ENCODE measurements at places on chromosomes 16 and 17.

DNA sequence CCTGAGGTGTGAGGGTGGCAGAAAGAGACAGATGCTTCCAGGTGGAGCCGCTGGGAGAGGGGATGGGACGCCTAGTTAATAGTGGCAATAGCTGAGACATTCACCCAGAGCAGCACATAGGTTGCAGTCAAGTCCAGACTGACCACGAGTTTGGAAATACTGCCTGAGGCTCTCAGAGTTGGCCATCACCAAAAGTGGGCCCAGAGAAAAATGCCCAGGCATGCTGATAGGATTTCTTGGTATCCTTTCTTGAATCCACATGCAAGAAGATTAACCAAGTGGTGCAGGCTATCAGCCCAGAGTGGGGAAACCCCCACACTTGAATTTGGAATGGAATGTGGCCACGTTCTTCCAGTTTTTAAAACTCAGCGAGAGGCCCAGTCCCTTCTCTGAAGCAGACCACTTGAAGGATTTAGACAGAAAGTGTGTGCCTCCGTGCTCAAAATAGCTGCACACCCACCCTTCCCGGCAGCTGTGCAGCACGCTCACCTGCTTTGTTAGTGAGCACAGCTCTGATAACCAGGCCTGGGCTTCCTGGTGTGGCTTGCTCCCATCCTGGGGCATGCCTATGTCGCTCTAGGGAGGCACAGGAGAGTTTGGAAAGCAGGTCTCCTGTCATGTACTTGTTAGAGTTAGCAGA is 35.7 kb downstream of the PLD6 start:
- DNase-seq: no peak

GRCh38 chr17:17848311-17849082 is 11.7 kb upstream of the SREBF1 start:
- no peak for DNase-seq

- no peak for DNase-seq
Observed at GRCh38 chr16:1895068-1895467, 23.1 kb upstream of the MEIOB start.

DNA sequence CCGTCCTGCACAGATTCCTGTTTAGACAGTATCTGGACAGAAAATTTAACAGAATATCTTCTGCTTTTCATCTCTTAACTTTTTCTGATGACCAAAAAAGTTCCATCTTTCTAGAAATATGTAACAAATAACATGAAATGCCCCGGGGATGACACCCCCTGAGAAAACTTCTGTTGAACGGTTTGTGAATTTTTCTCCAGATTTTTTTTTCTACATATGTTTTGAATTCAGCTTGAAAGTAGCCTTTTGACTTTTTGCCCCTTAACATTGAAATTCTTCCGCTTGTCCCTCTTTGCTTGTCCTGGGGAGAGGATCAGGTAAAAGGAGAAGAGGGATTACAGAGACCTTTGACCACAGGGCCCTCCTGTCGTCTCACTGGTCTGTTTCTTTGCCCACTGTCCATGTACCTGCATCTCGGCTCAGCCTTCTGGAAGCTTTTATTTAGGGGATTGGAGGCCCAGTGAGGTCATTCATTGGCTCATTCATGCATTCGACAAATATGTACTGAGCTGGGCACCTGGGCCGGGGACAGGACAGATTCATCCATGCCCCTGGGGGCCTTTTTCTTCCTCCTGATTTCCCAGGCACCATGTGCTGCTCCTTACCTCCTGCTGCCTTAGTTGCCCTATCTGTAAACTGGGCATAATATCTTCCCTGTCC is 19.6 kb upstream of the CPNE2 start:
- no peak for DNase-seq

GRCh38 chr17:42413464-42414040 is 9.5 kb downstream of the CAVIN1 start:
- no peak for DNase-seq

DNA sequence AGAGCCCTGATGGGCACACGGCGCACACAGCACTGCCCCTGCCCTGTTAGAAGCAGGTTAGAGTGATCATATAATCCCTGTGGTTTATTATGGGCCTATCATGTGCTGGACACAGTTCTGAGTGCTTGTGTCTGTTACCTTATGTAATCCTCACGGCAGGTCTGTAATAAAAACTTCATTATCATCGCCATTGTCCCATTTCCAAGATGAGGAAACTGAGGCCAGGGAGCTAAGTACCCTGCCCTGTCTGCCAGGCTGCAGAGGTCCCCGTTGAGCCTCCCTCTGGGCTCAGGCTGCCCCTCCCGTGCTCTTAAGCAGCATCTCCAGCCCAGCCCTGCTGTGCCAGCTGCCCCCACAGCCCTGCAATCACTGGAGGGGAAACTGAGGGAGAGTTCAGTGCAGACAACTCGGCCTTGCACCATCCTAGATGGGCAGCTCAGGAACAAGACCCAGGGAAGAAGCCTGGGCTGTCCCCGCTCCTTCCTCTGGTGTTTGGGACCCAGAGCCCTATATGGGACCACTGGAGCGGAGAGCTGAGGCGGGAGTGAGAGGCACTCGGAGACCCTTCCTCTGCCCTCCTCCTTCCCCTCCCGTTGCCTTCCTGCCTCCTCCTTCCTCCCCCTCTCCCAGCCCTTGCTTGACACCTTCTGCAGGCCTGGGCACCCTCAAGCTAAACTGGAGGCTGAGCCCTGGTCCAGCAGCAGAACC is 42.0 kb downstream of the WNT3 start:
- no peak for DNase-seq

DNA sequence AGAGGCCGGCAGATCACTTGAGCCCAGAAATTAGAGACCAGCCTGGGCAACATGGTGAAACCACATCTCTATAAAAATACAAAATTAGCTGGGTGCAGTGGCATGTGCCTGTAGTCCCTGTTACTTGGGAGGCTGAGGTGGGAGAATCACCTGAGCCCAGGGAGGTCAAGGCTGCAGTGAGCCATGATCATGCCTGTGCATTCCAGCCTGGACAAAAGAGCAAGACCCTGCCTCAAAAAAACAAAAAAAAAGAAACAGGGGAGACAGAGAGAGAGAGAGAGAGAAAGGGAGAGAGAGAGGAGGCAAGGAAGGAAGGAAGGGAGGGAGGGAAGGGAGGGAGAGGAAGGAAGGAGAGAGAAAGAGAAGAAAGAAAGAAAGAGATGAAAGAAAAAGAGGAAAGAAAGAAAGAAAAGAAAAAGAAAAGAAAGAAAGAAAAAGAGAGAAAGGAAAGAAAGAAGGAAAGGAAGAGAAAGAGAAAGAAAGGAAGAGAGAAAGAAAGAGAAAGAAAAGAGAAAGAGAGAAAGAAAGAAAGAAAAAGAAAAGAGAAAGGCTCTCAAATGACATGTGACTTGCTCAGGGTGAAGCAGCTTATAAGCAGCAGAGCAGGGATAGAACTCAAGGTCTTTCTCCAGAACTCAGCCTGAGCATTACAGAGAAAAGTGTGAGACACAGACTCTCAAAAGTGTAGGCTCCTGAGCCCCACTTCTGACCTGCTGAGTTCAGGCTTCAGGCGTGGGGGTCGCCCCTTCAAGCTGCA is 15.5 kb downstream of the CX3CL1 start:
- no peak for DNase-seq

DNA sequence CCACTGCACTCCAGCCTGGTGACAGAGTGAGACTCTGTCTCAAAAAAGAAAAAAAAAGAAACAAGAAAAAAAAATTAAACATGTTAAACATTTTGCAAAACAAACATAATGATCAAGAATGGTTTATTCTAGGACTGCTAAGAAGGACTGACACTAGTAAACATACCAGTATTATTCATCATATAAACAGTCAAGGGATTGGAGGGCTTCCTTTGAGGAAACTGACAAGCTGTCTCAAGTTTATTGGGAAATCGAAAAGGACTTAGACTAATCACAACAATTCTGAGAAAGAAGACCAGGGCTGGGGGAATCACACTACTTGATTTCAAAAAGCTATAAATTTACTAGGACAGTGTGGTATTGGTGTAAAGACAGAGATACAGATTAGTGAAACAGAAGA is 75.5 kb downstream of the MYH10 start:
- DNase-seq: no peak

DNA sequence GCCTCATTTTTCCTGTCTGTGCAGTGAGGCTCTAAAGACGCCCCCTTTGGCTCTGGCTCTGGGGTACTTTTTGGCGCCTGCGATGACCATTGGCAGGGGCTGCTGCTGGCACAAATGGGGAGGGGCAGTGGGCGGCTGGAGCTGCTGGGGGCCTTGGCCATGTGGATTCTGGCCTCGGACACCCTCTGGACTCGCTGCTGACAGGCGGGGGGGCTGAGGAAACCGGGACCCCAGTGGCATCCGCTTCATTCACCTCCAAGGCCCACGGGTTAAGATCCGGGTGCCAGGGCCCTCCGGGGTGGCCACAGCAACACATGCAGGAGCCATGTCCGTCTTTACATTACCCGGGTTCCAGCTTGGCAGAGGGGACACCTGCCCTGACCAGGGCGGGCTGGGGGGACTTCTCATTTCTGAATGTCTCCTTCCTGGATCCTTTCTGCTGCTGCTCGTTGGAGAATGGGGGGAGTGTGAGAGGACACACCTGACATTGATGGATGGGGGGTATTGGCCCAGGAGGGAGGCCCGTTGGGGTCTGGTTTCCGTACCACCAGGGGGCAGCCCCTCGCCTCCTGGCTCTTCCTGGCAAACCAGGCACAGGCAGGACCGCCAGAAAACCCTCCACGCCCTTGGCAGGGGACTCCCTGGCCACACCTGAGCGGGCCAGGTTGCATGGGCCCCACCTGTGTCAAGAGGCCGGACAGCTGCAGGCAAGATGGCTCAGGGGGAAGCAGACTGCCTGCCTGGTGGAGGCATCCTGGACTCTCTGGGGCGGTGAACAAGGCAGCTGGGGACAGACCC is 21.8 kb downstream of the GSE1 start:
- no peak for DNase-seq

DNA sequence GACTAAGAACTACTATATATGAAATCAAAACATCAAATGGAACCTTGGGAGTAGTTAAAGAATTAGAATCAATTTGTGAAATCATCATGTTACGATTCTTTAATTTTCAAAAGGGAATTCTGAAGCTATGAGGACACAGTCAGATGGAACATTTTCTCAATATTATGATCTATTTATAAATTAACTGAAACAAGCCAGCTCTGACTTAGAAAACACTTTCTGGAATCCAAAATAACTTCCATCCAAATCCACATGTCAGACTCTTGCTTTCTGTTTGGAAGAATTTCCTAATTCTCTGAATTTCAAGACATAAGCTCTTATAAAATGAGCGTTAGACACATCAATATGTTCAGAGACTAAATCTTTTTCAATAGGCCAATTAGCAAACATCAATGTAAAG is 737.7 kb upstream of the SOX9 start:
- no peak for DNase-seq

DNA sequence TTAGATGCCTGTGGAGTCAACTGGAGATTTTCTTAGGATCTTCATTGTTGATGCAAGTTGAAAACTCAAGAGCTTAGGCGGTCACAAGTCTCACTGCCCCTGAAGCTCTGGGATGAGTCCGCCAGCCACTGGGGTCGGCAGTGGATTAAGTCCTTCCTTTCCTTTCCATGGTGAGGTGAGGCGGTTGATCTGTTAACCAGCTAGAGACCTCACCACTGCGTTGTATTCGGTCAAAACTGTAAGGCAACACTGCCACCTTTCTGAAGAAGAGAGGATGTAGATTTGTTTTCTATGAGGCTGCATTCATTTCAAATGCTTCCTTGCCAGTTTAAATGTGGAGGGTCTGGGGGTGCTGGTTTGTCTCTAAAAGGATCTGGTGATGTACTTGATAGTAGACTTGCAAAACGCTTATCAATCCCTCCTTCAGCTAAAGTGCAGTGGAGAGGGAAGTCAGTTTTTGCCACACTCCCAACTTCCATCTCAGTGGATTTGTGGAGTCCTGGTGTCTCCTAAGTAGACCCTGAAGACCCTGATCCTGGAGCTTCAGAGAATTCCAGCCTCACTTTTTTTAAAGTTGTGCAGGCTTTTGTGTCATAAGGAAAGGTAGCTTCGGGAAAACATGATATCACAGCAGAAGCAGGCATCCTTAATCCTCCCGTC is 1.7 kb downstream of the MYOCD start:
- DNase-seq: no peak

DNA sequence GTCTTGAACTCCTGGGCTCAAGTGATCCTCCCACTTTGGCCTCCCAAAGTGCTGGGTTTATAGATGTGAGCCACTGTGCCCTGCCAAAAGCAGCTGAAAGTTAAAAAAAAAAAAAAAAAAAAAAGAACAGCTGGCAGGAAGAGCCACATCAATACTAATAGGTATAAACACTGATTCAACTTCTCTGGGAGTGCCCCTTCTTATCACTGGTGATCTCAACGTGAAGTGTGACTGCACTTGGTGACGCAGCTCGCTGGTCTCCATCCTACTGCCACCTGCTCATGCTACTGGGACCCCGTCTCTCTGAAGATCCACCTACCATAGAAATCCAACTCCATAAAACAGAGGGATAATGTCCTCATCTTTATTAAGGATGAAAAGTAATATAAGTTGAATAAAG is 40.8 kb downstream of the RNF157 start:
- peak; percentile 84 for DNase-seq

DNA sequence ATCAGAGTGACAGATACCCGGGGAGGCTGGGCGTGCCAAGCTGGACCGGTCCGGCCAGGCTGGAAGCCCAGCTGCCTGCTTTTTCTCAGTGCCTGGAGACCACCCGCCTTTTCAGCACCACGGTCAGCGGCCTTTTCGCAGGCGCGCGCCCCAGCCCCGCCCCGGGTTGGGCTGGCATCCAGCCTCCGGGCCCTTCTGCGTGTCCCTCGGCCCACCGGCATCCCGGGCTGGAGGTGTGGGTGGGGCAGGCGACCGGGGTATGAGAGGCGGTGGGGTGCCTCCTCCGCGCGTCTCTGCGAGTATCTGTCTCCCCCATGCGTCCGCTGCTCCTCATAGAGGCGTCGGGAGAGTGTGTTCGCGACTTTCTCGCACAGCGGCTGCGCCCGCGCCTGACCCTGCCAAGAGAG is 102.5 kb downstream of the MRM1 start:
- DNase-seq: peak; percentile 27

DNA sequence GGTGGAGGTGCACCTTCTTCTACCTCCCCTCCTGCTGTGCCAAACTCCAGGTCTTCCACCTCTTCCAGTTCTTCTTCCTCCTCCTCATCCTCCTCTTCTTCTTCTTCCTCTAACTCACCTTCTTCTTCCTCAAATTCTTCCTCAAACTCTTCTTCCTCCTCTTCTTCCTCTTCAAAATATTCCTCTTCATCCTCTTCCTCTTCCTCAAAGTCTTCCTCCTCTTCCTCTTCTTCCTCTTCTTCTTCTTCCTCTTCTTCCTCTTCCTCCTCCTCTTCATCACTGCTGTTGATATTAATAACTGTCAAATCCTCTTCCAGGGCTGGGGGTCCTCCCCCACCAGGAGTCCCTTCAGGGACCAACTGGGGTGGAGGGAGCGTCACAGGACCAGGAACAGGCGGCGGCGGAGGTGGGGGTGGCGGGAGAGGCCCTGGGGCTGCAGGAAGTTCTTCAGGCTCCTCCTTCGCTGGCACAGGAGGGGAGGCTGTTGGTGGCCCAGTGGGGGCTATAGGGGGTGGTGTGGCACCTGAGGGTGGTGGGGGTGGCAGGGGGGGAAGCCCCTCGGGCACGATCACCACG is 30.7 kb upstream of the ALOX15 start:
- DNase-seq: no peak

GRCh38 chr17:34797720-34798119 is 163.5 kb downstream of the CCT6B start:
- no peak for DNase-seq

GRCh38 chr17:78779850-78780249 is 2.2 kb downstream of the CYTH1 start:
- DNase-seq: peak; percentile 86

Data from T-helper 1 cell (primary cell).